ENCODE measurements at places on chromosomes 1 and 21.

- DNase-seq: no peak
Observed at GRCh38 chr1:109214695-109215623, 1.2 kb downstream of the SARS1 start.

- no peak for DNase-seq
Observed at GRCh38 chr1:244349581-244350001, 102.1 kb downstream of the ADSS2 start.

DNA sequence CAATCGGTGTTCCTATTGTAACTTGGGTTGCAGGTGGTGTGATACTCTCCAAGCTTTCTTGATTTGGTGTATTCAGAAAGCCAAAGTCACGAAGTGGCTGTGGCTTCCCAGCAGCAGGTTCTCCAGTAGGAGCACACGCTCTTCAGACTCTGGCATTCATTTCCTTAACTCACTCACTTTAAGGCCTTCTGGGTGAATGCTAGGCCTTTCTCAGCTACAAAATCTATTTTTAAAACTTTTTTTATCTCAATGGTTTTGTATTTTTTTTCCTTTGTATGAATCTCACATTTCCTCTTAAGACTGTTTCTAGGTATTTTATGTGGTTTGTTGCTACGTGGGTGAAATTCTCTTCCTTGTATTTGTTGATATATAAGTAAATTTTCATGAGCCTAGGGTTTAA is 22.9 kb upstream of the PKN2 start:
- no peak for DNase-seq

- no peak for DNase-seq
Observed at GRCh38 chr1:218778257-218779126, 395.2 kb upstream of the LYPLAL1 start.

DNA sequence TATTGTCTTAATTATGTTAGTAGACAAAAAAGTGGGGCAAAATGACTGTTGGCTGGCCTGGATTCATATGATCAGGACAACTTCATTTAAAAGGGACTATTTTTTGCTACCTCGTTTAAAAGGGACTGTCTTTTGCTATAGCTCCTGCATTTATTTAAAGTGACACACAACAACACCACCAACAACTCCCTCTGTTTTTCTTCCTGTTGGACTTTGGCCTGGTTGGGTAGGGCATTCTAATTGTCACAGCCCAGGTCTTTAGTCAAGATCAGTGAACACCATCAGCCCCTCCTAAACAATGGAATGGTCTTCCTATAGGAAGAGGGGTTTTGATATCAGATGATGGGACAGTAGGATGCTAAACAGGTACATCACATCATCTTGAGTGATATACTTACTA is 241.8 kb downstream of the GPR52 start:
- DNase-seq: no peak

GRCh38 chr1:231039161-231040018 is 664 bp downstream of the FAM89A start:
- DNase-seq: no peak

DNA sequence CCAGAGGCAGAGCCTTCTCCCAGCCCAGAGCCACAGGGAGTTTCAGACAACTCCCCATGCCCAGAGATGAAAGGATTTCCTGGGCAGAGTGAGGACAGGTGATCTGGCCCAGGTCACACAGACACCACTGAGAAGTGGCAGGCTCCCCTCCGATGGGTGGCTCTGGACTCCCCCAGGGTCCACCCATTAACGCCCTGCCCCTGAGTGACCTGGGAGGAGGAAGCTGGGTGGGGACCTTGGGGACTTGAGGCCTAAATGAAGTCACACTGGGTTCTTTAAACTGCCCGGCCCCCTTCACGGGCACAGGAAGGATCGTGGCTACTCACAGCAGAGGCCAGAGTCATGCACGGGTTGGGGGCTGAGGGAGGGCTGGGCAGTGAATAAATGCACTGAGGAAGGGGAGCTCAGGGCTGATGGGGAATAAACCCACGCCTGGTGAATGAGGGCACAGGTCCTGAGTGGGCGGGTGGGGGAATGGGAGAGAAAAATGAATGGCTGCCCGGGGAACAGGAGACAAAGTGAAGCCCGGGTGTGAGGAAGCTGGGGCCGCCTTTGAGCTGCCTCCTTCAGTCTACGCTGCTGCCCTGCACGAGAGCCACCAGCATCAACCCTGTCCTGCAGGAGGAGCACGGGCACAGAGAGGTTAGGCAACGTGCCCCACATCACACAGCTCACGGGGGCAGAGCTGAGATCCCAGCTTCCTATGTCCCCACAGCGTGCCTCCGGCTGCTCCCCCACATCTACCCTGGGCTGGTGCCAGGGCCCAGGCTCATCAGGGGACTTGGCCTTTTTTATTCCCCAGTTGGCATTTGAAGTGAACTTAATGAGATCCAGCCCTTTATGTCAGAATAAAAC is 404.3 kb downstream of the MATN1 start:
- no peak for DNase-seq

- no peak for DNase-seq
Observed at GRCh38 chr1:64974288-64974825, 8.0 kb upstream of the JAK1 start.

- no peak for DNase-seq
Observed at GRCh38 chr21:21238629-21239400, 240.6 kb downstream of the NCAM2 start.

GRCh38 chr1:204166219-204166618 is at the start of gene REN:
TSS of gene REN (minus strand) at chr1:204166337. CDS start at chr1:204166293, 44 bp downstream.
- no peak for DNase-seq

DNA sequence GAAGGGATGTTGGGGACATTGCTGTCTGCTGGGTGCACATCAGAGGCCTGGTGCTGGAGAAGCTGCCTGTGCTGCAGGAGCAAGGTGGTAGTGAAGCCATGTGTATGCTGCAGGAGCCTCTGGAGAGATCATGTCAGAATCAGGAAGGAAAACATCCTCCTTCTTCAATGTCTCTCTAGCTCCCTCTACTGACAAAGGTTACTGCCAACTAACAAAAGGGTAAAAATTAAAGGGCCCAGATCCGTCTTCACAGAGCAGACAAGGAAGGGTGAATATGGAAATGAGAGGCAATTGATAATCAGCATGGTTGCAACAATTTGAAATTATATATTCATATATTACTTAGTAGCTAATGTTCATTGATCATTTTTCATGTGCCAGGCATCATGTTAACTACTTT is 32.2 kb downstream of the FAM177B start:
- DNase-seq: no peak

DNA sequence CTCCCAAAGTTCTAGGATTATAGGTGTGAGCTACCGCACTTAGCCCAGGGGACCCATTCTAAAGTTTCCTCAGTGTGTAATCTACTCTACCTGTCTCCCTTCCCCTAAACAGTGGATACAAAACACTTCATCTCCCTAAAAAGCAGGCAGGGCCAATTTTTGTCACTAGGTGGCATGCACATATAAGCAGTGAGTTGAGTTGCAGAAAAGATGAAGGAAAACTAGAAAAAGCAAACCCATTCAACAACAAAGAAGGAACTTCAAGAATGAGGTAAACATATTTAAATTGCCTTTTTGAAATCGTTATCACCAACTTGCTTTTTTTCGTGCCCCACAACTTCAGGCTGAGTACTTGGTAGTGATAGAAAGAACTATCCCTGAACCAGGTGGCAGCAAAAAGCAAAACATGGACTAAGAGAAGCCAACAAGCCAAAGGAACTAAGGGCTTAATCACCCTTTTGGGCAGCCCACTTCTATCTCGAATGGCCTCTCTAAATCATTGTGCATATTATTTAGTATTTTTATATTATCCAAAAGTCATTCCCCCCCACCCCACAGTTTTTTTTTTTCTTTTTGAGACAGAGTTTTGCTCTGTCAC is 19.7 kb upstream of the ALDH9A1 start:
- DNase-seq: no peak

DNA sequence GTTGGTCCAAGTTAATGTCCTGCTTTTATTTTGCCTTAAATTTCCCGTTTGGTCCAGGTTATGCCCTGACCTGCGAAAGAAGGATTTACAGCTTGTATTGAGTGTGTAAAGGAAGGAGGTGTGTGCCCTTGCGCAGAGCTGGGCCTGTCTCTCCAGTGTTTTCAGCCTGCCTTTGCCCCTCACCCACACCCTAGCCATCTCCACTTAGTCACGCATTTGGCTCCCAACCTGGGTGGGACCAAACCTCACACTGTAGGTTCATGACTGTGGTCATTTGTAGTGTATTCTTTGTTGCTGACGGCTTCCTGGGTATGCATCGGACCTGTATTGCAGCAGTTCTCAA is 572 bp upstream of the SRSF10 start:
- DNase-seq: no peak

- no peak for DNase-seq
Observed at GRCh38 chr1:52834798-52835197, 7.8 kb upstream of the ZYG11A start.

- no peak for DNase-seq
Observed at GRCh38 chr1:13788795-13789194, 88.8 kb downstream of the PRDM2 start.

DNA sequence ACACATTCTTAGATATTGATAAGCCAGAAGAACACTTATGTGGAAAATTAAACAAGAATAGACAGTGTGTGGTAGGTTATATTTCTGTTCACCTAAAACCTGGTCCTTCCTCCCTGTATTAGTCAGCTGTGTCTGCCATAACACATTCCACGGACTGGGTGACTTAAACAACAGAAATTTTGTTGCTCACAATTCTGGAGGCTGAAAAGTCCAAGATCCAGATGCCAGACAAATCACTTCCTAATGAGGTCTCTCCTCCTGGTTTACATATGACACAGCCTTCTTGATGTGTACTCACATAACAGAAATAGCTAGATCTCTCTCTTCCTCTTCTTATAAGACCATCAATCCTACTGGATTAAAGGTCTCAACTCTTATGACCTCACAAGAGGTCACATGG is 25.7 kb downstream of the JMJD4 start:
- DNase-seq: no peak

DNA sequence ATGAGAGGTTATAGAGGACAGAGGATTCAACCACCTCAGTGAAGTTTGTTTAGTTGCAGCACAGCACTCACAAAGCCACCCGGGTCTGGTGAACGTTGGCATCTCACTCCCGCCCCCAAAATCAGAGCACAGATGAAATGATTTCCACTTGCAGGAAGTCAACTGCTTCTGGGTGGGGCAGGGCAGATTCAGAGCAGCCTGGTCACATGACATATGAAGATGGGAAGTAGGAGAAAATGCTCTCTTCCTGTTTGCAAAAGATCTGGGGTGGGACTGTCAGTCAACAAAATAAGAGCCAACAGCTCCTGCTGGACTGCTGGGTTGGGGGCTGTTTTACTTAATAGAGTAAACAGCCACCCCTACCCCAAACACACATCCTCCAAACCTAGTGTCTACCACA is 43.2 kb downstream of the LRRC71 start:
- DNase-seq: no peak

Measured in effector CD8-positive, alpha-beta T cell (primary cell).